ENCODE measurements at places on chromosomes 7 and 10.

DNA sequence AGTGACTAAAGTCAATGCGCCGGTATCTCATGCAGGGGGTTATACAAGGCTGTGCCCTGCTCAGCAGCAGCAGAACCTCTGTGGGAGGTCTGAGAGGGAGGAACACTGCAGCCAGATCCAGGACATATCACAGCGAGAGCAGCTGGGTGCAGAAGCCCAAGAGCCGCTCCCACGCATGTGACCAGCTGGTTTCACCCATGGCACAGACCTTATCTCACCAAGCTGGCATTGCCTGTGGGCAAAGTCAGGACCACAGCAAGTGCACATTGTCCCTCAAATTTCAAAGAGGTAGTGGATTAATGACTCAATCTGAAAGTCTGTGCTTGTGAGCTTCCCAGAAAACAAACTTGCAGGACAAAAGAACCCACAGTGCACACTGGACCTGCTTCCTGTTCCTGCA is 31.6 kb upstream of the AKR1C1 start:
- no peak for DNase-seq

- no peak for DNase-seq
Observed at GRCh38 chr7:151637781-151638261, 118.1 kb upstream of the RHEB start.

GRCh38 chr10:24822590-24822989 is 98.9 kb upstream of the ARHGAP21 start:
- no peak for DNase-seq

- DNase-seq, result no peak
Observed at GRCh38 chr10:94046098-94046497, 52.4 kb downstream of the PLCE1 start.

DNA sequence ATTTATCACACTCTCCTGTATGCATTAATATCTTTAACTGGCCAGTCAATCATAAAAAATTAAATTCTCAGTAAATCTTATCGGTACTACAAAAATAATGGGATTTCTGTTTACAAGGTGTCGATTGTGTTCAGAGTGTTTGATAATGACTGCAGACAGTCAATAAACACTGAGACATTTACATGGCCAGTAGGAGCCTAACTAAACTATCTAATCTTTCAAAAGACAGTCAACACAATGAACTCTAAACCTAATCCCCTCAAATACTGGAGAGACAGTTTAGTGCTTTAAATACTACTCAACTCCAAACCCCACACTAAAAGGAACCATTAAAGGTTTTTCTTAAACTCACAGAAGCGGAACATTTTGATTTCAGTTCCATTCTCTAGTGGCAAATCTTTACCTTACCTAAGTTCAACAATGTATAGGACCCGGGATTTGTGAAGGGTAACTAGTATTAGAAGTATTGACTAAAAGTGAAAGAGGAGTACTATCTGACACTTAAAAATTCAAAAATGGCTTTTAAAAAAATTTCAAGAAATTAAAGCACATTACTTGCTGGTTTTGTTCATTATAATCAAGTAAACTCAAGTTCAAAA is 37.3 kb upstream of the EXOC6 start:
- no peak for DNase-seq

DNA sequence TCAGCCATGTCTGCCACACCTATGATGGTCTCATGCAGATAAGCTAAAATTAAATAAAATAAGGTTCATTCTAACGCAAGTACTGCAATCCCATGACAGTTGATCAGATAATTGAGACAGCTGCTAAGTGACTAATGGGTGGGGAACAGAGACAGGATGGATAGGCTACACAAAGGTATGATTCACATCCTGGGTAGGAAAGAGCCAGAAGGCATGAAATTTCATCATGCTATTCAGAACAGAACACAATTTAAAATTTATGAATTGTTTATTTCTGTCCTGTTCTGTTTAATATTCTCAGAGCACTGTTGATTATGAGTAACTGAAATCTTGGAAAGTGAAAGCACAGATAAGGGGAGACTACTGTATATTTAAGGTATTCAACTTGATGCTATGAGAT is 381.8 kb upstream of the SORCS1 start:
- no peak for DNase-seq

DNA sequence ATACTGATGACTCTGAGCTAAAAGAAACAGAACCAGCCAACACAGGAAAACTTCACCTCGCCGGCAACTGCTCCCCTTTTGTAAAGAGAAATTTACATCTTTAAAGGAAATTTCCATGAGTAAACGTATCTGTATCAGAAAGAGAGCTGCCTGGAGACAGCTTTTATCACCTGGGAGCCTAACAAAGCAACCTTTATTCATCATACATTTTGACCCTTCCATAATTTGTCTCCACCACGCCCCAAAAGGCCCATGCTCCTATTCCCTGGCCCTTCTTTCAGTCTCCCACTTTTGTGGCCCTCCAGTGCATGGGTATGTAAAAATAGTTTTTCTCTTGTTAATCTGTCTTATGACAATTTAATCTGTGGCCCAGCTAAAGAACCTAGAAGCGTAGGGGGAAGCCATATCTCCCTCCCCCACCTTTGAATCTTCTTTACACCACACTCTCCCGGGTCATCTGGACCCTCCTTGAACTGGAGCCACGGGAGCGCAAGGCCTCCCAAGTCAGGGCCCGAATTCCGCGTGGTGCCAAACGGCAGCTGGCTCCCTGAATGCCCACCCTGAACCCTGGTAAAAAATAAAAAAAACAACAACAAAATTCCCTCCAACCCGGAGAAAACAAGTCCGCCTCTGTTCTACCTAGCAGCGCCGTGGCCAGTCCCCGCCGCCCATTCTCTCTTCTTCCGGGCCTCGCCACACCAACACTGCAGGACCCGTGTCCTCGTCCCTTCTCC is 15.4 kb upstream of the FKBP9 start:
- DNase-seq, result no peak

- DNase-seq, result no peak
Observed at GRCh38 chr7:100572949-100573675, 588 bp downstream of the SAP25 start.

DNA sequence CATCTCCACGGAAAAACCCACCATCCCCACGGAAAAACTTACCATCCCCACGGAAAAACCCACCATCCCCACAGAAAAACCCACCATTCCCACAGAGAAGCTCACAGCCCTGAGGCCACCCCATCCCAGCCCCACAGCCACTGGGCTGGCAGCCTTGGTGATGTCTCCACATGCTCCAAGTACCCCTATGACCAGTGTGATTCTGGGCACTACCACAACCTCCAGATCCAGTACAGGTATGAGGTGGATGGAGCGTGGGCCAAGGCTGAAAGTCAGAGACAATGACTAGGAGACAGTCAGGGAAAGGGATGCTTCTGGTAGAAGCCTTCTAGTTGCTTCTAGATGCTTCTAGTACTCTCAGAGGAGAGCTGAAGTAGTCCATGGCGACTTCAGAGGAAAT is 19.6 kb downstream of the ZAN start:
- no peak for DNase-seq

GRCh38 chr10:87643920-87644319 is 15.8 kb upstream of the PAPSS2 start:
- no peak for DNase-seq

DNA sequence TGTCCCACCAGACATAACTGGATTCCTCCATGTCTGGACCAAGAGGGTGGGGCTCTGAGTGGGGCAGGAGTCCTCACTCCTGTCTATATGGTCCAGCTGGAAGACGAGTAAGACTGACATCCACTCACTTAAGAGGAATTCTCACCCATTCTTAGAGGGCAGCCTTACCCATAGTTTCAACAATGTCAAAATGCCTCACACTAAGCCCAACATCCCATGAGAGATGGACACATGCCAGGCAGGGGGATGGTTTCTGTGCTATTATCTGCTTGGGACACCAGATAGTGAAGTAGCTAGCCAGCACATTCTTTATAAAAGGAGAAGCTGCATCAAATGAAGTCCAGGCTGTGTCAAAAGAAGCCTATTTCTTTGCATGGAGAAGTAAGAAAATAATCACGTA is 4.7 kb upstream of the LANCL2 start:
- no peak for DNase-seq

DNA sequence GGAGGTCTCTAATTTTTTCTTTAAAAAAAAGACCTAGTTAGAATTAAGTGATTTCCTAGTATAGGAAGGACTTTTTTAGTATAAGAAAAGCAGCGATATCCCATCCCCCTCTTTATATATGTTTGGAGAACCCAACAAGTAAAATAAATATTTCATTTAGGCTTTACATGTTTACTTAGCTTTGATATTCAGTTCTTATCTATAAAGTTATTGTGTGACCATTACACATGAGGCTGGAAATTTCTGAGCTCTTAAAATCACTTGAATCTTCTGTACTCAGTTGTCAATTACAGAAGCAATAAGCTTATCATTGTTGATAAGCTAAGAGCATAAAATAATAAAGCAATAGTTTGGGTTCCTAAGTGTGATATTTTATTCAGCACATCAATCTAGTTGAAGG is 89.7 kb downstream of the AASS start:
- DNase-seq, result no peak

DNA sequence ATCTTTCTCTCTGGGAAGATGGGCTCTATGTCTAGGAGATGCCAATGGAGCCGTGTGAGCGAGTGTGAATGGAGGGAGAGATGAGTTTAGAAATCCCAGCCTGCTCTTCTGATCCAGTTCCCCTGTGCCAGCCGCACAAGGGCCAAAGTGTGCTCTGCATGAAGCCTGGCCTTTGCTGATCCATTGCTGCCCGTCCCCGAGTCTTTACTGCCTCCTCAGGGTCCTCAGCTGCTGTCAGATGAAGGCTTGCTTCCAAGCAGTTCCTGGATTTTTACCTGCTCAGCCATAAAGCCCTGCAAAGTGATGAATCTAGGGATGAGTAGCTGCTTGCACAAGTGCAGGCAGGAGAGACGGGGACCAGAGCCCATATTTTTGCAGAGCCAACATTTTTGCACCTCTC is 115.9 kb downstream of the ZMIZ1 start:
- DNase-seq, result no peak

GRCh38 chr7:7110706-7111105 is 71.6 kb upstream of the C1GALT1 start:
- DNase-seq, result no peak

- DNase-seq, result no peak
Observed at GRCh38 chr10:20535897-20536881, 360.9 kb downstream of the NEBL start.

DNA sequence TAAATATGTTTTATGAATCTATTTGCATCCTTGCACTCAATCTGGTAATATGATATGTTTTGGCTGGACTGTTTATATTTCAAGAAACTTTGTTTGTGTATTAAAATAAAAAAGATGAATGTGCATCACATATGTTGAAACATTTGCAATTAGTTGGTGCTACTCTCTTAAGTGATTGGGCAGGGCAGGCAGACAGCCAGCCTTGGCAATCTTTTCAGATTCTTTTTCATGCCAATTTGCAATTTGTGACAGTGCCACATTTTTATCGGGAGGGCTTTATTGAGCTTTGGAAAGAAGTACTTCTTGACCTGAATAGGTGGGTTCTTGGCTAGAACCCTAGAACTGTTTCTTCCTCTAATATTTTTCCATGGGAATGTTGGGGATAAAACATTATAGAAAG is 152.2 kb downstream of the NXPH1 start:
- no peak for DNase-seq

DNA sequence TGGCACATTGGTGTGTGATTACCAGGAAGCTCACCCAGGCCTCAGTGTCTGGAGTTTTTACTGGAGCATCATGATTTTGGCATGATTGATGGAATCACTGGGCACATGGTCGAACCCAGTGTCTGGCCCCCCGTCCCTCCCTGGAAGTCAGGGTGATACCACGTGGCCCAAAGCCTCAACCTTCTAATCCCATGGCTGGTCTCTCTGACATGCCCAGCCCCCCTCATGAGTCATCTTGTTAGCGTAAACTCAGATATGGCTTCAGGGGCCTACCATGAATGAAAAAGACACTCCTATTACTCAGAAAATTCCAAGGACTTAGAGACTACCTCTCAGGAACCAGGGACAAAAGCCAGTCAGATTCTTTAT is 109.3 kb downstream of the GRK5 start:
- no peak for DNase-seq

DNA sequence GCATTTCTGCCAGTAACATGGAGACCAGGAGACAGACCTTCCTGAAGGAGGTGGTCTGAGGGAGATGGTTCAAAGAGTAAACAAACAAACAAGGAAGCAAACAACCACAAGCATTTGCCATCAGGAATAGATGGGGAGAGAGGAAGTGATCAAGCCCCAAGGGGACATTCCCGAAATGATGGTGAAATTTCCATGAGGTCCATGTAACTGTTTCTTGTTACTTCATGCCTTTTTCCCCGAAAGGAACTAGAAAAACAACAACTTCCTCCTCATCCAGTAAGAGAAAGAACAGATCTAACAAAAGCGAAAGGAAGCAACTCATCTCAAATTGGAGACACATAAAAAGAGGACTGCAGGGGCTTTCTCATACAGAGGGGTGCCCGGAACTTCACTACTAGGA is 152.5 kb upstream of the ZNF32 start:
- DNase-seq, result no peak

DNA sequence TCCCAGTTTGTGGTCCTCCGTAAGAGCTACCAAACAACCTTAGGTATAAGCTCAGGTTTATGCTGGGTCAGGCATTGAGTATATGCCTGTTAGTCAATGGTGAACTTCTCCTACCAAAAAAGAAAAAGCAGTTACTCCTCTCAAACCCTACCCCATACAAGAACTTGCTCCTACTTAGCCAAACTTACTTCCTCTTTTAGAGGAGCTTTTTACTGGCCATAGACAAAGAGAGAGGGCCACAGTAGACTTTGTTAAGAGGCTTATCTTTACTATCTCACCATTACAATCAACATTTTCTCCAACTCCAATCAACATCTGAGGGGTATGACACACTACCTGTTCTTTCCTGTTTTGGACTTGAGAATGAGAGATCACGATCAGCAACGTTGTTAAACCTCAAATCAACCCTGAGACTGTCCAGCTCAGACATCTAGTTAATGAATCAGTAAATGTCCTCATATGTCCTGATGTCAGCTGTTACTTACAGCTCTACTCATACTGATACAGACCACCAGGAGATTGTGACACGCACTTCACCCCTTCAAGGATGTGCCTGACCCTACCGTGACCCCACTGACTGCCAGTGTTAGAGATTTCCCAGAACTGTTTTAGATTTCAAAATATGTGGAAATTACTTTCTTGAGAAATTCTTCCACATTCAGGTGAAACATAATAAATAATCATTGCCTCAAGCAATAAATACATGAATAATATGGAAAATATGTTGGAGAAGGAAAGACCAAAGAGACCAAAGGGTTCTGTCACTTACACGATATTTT is 18.4 kb upstream of the CCDC71L start:
- no peak for DNase-seq

DNA sequence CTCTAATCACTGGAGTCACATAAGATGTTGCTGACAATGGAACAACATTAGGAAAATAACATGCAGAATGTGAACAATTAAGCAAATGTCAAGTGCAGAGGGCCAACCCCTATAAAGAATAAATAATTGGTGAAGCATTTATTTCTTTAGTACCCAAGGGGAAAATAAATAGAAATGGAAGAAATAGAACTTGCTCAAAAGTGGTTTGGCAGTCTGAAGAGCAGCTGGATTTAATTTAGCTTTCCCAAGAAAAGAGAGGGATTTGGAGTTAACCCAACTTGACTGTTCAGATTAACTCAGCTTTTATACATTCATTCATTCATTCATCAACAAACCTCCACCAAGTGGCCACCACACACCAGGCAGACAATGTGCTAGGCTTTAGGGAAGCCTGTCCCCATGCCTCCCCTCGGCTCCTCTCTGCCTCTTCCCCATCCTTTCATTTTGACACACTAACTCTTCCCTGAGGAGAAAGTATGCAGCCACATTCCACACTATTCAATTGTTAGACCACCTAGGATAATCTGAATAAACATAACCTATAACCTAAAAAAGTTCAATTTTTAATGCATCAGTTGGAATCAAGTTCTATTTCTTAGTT is 295.5 kb downstream of the AHR start:
- DNase-seq, result no peak

GRCh38 chr7:130945411-130945811 is 211.4 kb upstream of the KLF14 start:
- no peak for DNase-seq
